ENCODE measurements at places on chromosomes 3 and 15.

DNA sequence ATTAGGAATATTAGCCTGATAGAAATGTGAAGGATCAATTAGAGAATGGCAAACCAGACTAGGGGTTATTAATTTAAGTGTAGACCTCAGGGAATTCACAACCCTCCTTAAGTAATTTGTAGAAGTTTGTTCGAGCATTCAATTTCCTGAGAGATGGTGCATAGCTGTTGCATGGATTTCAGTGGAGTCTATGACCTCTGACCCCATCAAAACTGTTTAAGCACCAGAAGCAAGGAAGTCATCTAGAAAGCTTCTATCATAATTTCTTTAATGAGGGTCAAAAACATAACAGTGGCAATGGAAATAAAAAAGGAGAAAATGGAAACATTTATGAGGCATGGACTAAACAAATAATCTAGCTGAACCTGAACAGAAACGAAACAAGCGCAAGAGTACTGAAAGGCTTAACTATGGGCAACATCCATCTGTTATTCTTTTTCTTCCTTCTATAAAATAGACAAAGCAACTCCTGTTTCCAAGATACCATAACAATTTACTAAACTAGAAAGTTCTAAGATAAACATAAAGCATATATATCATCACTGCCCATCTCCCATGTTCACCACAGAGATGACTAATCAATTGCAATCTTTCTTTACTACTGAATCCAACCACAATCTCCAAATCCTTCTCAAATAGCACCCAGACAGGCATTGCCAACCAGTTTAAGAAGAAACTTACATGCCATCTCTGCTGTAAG lies 151.4 kb downstream of the THRB start:
- DNase-seq = peak; percentile 65

GRCh38 chr3:108546247-108546646 lies 35.9 kb upstream of the MYH15 start:
- no peak for DNase-seq

DNA sequence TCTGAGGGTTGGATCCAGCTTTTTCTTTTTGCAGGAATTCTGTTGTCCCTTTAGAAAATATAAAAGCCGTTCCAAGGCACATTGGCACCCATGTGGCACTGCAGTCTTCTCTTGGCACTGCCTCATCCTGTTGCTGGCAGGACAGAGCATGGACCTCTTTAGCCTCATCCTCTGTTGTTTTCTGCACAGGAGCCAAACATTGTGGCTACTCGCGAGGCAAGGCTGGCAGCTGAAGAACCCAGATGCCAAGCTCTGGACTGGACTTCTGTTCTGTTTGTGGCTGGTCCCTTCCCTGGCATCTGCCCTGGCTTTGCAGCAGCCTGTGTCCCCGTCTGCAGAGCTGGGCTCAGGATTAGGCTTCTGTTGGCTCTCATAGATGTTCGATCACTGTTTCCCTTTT lies 224.7 kb upstream of the TBC1D5 start:
- DNase-seq = no peak

DNA sequence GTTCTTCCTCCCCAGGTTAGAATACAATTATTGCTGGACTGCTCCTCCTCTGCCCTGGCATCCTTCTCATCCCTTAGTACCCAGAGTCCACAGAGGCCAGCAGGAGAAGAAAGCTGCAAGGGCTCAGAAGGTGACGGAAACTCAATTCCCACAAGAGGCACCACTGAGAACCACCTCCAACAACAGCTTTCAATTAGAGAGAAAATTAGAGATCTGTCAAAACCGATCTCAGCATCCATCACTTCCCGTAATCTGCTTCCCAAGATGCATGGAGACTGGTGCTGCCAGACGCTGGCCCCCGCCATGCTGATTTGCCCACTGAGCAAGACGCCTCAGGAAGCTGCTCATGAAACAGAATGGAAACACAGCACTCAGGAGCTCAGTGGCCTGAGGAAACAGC lies 135.0 kb upstream of the PRICKLE2 start:
- no peak for DNase-seq

GRCh38 chr15:69653306-69653705 lies 200.7 kb downstream of the RPLP1 start:
- DNase-seq = no peak

GRCh38 chr3:31188112-31188511 lies 293.7 kb upstream of the GADL1 start:
- no peak for DNase-seq
